ENCODE measurements at places on chromosomes 1 and 21. TPM values are rescaled to one million over a fixed set of nuclear protein-coding genes. Genes with fewer than 3 reads are reported as not detected.

- H3K36me3 ChIP-seq: no peaks in the 10 kb centered on the region
- H3K4me3 ChIP-seq: no peak overlapping the region
- H3K4me1 ChIP-seq: no peaks in the 10 kb centered on the region
- no peaks in the 10 kb centered on the region for H3K27me3 ChIP-seq
Measured at GRCh38 chr1:209291715-209292114, 291.8 kb upstream of the CAMK1G start.

- no peaks in the 10 kb centered on the region for H3K4me1 ChIP-seq
- H3K27ac ChIP-seq: no peak overlapping the region
- H3K36me3 ChIP-seq: no peaks in the 10 kb centered on the region
- no peak overlapping the region for H3K4me3 ChIP-seq
- peaks cover 24% of the 10 kb centered on the region for H3K27me3 ChIP-seq
- DNase-seq: no peak
Measured at GRCh38 chr21:33394260-33394659, 9.0 kb upstream of the IFNGR2 start.

DNA sequence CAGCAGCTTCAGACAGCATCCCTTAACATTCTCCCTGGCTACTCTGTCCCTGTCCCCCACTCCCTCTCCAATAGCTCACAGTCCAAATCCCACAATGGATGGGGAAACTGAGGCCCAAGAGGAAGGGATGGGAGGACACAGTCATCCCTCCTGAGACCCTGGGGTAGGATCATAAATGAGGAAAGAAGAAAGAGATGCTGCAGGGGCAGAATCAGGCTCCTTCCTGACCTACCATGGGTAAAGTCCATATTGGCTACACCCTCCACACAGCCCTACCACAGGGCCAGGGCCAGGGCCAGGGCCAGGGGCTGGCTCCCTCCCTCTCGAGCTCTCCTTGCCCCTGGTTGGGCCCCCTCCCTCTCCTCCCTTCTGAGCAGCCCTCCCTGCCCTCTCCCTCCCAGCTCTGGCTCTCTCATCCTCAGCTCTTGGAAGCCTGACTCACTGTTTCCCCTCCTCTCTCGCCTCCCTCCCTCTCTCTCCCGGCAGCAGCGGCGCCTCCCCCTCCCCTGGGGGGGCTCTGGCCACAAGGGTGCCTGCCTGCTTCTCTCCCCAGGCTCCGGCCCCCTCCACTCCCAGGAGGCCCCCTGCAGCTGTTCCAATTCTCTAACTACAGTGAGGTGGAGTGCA lies 4.9 kb downstream of the AHDC1 start:
- peak; percentile 57 for DNase-seq
- peaks cover 39% of the 10 kb centered on the region for H3K4me1 ChIP-seq
- no peaks in the 10 kb centered on the region for H3K27me3 ChIP-seq
- H3K4me3 ChIP-seq: peak overlapping the region; percentile 14
- no peak overlapping the region for H3K27ac ChIP-seq

DNA sequence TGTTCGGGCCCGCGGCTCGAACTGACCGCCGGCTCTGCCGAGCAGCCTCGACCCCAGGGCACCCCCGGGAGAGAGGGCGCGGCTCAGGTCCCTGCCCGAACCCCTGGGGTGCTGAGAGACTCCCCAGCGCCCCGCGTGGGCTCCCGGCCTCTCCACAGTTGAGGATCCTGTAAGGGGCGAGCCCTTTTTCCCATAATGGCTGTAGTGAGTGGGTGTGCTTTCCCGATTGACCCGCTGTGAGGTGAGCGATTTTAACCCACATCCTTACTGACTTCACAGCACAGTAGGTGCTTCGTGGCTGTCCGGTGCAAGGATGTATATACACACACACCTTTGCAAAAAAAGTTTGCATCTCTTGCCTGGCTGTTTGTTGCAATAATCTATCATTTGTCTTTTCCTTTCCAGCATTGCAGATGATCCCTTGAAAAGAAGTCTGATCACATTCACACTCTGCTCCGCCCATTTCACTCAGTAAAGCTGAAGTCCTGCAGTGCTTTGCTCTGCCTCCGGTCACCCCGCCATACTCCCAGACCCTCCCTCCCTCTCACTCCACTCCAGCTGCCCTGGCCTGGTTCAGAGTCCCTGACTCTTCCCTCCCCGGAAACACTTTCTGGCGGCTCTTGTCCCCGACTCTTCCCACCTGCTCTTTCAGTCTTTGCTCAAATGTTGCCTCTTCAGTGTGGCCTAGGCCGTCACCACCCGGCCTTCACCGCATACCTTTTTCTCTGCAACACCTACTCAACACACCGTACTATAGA lies 955 bp upstream of the UBE2G2 start:
- peak overlapping the region; percentile 80 for H3K27ac ChIP-seq
- H3K4me3 ChIP-seq: peak overlapping the region; percentile 96
- H3K4me1 ChIP-seq: peaks cover 44% of the 10 kb centered on the region
- DNase-seq: no peak
- no peaks in the 10 kb centered on the region for H3K27me3 ChIP-seq

DNA sequence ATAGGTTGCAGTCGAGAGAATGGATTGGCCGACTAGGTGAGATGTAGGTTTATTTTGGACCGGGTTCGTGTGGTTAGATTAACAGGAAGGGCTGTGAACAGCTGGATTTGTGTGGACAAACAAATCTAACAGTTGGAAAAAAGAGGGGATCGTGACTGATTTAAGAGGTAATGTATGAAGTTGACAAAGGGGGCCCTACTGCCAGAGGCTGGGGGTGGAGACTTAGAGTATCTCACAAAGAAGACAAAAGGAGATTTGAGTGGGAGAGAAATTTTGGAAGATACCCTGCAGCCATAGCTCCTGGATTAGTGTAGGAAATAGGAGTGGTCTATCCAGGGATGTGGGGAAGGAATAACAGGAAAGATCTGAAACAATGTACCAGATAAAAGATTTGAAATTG lies 38.8 kb upstream of the PLA2G5 start:
- no peak overlapping the region for H3K4me3 ChIP-seq
- DNase-seq: no peak
- no peaks in the 10 kb centered on the region for H3K4me1 ChIP-seq
- peaks cover 6% of the 10 kb centered on the region for H3K36me3 ChIP-seq

Gene LAD1
- total RNA-seq: not detected

Gene L1TD1
- total RNA-seq: not detected

Gene METTL18
- 12.1 TPM for total RNA-seq

- no peak overlapping the region for H3K27ac ChIP-seq
- H3K4me1 ChIP-seq: no peaks in the 10 kb centered on the region
- no peak overlapping the region for H3K4me3 ChIP-seq
- no peak for DNase-seq
Measured at GRCh38 chr1:43622471-43622870, 27.5 kb upstream of the KDM4A start.

DNA sequence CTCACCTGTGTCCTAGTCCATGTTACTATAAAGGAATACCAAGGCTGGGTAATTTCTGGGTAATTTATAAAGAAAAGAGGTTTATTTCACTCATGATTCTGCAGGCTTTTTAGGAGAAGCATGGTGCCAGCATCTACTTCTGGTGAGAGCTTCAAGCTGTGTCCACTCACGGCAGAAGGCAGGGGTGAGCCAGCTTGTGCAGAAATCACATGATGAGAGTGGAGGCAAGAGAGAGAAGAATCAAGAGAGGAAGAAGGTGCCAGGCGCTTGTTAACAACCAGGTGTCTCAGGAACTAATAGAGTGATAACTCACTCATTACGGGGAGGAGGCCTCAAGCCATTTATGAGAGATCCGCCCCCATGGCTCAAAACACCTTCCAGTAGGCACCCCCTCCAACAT lies 67.5 kb upstream of the CD34 start:
- no peak for DNase-seq
- H3K4me3 ChIP-seq: no peak overlapping the region
- no peak overlapping the region for H3K27ac ChIP-seq
- no peaks in the 10 kb centered on the region for H3K36me3 ChIP-seq

Gene BACE2
- total RNA-seq: 1.1 TPM

Gene C1orf185
- total RNA-seq: not detected

DNA sequence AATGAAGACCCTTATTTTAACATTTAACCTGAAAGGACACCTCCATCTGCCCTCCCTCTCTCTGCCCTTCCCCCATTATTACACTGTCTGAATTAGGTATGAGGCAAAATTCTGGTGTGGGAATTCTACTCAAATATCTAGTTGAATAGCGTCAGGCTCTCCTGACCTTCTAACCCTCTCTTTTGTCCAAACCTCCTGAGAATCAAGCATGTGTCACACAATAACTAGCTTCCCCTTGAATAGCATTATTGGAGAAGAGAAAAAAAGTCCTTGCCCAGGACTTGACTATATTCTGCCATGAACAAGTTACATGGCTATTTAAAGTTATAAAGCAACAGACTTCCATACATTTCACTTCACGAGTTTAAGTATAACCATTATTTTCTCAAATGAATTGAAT lies 35.5 kb downstream of the USH2A start:
- H3K4me1 ChIP-seq: no peaks in the 10 kb centered on the region
- H3K27ac ChIP-seq: no peak overlapping the region
- H3K4me3 ChIP-seq: no peak overlapping the region
- H3K27me3 ChIP-seq: no peaks in the 10 kb centered on the region
- no peak for DNase-seq
- H3K36me3 ChIP-seq: no peaks in the 10 kb centered on the region

Gene GNG5
- 101 TPM for total RNA-seq

Gene LPAR3
- total RNA-seq: 0.65 TPM

Gene PAPPA2
- 1.0 TPM for total RNA-seq

DNA sequence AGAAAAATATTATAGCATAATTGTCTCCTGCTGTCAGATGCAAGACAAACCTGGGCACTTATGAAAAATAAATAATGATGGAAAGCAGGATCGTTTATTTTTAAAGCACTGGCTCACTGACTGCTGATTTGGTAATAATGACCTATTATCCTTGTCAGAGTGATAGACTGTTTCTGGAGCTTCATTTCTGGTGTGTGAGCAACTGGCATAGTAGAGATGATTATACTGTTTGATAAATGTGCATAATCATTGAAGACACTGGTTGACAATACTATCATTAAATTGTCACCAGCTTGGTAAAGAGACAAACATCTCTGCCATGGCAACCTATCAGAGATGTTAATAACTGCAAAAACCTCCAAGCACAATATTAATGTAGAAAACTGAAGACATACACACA lies 179.9 kb upstream of the ZNF644 start:
- H3K27ac ChIP-seq: no peak overlapping the region
- no peaks in the 10 kb centered on the region for H3K36me3 ChIP-seq

DNA sequence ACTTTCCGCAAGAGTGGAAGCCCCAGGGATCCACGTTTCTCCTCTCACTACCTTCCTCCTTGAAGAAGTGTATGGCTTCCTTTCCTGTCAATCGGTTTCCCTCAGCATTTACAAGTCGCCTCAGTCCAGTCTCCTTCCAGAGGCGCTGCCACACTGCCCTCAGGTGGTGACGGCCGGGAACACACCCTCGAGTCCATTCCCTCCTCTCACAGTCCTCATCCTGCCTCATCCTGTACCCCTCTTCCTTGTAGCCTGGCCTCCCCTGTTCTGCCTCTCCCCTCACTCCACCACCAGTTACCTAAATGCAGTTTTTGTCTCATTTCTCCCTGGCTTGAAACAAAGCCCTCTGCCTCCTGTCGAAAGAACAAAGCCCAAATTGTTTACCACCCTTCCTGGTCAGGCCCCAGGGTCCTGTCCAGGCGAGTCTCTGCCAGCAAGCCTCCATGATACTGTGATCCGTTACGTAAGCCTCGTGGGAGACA lies 23.2 kb upstream of the LSM10 start:
- DNase-seq: peak; percentile 92
- H3K27ac ChIP-seq: peak overlapping the region; percentile 94
- no peaks in the 10 kb centered on the region for H3K36me3 ChIP-seq
- no peaks in the 10 kb centered on the region for H3K27me3 ChIP-seq
- peak overlapping the region; percentile 50 for H3K4me3 ChIP-seq
- peaks cover 18% of the 10 kb centered on the region for H3K4me1 ChIP-seq

Gene PFDN2
- 117 TPM for total RNA-seq

DNA sequence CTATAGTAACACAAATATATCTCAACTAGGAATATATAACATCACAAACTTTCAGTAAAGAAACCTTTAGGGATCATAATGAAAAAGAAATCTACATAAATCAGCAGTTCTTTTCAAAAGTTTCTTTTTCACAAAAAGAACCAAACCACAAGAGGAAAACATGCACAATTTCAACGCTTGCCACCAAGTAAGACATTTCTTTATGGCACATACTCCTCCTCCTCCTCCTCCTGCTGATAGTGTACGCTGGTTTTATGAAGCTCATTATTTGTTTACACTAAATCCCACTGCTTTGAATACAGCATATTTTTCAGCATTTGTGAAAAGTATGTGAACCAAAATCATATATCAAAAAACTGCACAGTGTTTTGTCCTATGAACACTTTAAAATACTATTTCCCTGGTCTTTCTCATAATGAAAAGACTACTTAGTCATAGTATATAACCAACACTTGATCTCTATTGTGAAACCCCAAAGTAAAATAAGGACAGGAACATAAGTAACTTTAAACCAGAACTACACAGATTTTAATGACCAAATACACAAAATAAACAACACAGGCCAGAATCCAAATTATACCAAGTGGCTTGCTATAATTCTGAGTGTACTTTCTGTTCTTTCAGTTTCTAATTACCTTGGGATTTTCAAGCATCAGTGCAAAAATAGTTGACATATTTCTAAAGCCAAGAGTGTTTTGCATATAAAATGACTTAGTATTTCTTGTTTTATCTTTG lies 184.2 kb downstream of the EIF4G3 start:
- no peaks in the 10 kb centered on the region for H3K36me3 ChIP-seq
- H3K27me3 ChIP-seq: no peaks in the 10 kb centered on the region
- DNase-seq: peak; percentile 2
- peak overlapping the region; percentile 96 for H3K4me3 ChIP-seq

DNA sequence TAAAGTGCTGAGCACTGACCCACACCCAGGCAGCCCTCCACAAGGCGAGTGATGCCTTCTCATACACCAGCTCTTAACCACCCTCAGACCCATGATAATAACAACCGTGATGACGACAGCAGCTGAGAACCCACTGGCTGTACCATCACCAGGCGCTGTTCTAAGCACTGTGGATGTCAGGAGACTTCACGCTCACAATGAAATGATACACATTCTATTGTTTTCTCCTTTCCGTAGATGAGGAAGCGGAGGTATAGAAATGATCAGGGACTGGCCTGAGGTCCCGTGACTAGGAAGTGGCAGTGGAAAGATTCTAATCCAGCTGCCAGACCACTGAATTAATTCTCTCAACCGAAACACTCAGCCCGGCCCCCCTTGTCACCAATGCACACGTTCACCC lies 32.6 kb downstream of the SDC3 start:
- H3K27me3 ChIP-seq: peaks cover 39% of the 10 kb centered on the region
- H3K4me1 ChIP-seq: no peaks in the 10 kb centered on the region
- no peaks in the 10 kb centered on the region for H3K36me3 ChIP-seq
- no peak overlapping the region for H3K4me3 ChIP-seq
